ENCODE measurements at places on chromosomes 7 and 10.
A peak's percentile ranks its signal among the peaks of the same experiment; 100 is the strongest.

- no peak for DNase-seq
These were observed 61.7 kb upstream of the NXPH1 start for GRCh38 chr7:8371742-8372141.

- peak; percentile 20 for DNase-seq
These were observed 513 bp downstream of the ODAD2 start for GRCh38 chr10:27998178-27998953.

- DNase-seq, result no peak
These were observed 106.0 kb downstream of the CXCL12 start for GRCh38 chr10:44278837-44279324.

DNA sequence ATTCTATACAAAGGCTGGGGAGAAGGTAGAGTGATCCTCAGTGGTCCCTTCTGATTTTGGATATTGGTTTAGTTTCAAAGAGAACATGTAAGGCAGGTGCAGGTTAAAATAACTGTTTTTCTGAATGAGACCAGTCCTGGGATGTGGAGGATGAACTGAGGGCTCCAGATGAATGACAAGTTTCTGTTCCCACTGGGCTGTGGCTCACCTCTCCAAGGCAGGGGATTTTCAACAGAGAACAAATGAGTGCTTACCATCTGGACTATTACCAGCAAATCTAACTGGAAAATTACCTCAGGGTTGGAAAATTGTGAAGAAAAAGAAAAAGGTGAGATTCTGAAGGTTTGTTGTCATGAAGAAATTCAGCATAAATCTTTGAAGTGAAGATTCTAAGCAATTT is 8.0 kb downstream of the LAMB4 start:
- DNase-seq, result no peak

GRCh38 chr7:28105234-28105633 is 75.4 kb downstream of the JAZF1 start:
- DNase-seq, result no peak

GRCh38 chr7:120941064-120941463 is 9.5 kb upstream of the ING3 start:
- peak; percentile 64 for DNase-seq

- DNase-seq, result peak; percentile 55
These were observed 171.6 kb upstream of the AUTS2 start for GRCh38 chr7:69426705-69427104.

DNA sequence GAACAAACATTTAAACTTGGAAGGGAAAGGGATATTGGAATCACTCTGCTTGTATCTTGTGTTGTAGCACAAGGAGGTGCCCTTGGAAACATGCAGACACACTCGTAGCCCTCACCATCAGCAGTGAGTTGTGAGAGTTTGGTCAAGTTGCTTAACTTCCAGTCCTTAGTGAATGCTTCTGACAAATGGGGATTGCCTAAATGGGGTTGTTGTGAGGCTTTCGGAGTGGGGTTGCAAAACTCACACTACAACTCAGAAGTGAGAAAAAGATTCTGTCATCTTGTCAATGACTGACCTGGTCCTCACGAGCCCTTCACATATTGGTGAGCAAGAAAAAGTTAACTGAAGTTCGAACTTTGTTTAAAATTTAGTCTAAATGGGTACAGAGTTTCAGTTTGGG is 29.0 kb upstream of the GSDME start:
- no peak for DNase-seq

DNA sequence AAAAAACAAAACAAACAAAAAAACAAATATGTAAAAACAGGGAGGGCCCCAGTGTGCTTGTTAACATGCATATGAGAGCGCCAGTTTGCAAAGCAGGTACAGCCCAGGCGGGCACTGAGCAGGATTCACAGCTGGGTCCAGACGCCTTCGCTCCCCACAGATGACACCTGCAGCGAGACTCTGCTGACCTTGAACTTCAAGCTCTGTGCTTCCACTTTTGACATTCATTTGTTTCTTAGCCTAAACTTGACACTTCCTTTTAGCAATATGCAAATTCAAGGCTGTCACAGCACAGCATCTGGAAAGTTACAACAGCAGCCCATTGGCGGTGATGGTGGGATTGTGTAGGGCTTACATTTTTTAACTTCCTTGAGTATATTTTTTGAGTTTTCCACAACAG is 88.8 kb upstream of the TNS3 start:
- DNase-seq, result no peak

GRCh38 chr10:73655990-73656298 is at the start of gene SYNPO2L:
Gene SYNPO2L (minus strand): TSS chr10:73656029. CDS start chr10:73655922, 107 bp downstream.
- DNase-seq, result no peak

GRCh38 chr7:16223963-16224707 is 197.2 kb downstream of the CRPPA start:
- DNase-seq, result no peak

DNA sequence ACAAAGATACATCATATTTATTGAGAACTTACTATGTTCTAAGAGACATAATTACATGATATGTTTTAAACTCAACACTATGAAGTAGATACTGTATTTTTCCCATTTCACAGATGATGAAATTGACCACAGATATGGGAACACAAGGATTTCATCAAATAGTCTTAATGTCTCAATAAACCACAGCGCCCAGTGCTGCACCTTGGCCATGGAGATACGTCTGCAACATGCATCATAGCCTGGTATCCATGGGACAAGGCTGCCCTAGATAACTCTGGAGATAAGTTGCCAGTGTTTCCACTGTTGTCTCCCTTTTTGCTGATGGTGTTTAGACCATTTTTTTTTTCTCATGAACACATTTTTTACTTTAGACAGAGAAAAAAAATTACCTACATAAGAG is 97.5 kb downstream of the GNAT3 start:
- DNase-seq, result no peak

- no peak for DNase-seq
These were observed 194.1 kb downstream of the DGKI start for GRCh38 chr7:137652721-137653120.

DNA sequence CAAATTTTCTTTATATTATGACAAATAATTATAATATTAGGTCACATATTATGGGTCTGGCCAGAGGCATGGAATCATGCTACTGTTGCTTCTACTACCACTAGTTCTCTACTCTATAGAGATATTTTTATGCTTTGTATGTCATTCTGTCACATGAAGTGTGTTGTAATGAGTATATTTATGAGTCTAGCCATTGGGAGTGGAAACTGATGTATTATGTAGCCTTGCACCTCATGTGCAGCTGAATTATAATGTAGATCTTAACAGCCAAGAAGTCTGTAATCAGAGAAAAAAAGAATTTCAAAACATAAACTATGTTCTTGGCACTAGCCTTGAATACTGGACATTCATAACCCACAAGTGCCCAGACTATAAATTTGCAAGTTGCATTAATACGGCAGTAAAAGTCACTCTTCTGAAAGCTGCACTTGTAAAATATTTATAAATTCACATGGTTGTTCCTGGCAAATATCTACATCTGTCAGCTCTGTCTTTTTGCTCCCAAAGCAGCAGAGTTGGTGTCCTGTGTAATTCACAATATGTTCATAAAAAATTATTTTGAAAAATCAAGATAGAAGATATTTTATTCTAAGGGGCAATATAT is 48.6 kb upstream of the SKAP2 start:
- no peak for DNase-seq

- DNase-seq, result no peak
These were observed 643.4 kb downstream of the AUTS2 start for GRCh38 chr7:70241536-70242175.

DNA sequence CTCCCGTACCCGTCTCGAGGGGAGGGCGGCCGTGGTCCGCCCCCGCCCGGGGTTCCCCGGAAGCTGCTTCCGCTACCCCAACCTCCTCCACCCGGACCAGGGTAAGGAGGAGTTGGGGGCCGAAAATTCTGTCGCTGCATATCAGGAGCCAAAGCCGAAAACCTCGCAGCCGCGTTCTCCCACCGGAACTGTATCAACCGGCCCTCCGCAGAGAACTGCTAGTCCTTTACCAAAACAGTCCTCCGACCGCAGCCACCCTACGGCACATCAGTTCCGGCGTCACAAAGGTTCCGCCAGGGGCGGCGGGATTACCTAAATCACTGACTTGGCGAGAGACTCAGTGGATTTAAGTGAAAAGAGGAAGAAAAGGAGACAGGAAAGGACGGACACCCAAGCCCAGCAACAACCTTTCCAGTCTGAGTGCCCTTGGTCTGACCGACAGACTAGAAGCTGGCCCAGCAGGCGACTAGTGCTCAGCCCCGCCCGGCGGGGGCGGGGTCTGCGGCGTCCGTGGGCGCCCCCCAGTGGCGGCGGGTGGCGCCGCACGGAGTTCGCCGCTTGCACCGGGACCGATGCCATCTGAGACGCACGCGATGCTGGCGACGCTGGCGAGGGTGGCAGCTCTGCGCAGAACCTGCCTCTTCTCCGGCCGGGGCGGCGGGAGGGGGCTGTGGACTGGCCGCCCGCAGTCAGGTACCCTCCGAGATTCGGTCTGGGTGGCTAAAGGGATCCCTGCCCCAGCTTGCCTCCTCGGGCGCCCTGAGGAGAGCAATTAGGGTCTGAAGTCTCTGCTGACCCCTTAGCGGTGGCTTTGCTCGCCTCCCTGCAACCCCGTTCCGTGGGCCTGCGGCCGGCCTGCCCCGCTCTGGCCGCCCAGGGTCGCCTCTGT is at the start of the genes MPLKIP and SUGCT:
Gene MPLKIP (minus strand): TSS at position 195 of the 889 bp plus-strand sequence. CDS start 55 bp downstream, at position 140.
Gene SUGCT (plus strand): TSS at position 578 of the 889 bp plus-strand sequence.
- DNase-seq, result peak; percentile 92

GRCh38 chr10:13218878-13219277 is 15.3 kb downstream of the UCMA start:
- DNase-seq, result no peak

GRCh38 chr7:112290065-112290464 is 83.6 kb downstream of the ZNF277 start:
- DNase-seq, result no peak

- no peak for DNase-seq
These were observed 19.0 kb downstream of the RBM48 start for GRCh38 chr7:92547579-92547978.

Data from hematopoietic multipotent progenitor cell treated with erythropoietin and hydrocortisone succinate and interleukin-3 and kit ligand, for 6 days (in vitro differentiated cells).